Fibroblast of skin of back (primary cell): ENCODE measurements at places on chromosomes 12 and 14.

GRCh38 chr14:92952481-92953298, 29.7 kb downstream of the CHGA start:
- no peak for DNase-seq

GRCh38 chr12:111978545-111978944, 34.4 kb downstream of the TMEM116 start:
- no peak for DNase-seq

DNA sequence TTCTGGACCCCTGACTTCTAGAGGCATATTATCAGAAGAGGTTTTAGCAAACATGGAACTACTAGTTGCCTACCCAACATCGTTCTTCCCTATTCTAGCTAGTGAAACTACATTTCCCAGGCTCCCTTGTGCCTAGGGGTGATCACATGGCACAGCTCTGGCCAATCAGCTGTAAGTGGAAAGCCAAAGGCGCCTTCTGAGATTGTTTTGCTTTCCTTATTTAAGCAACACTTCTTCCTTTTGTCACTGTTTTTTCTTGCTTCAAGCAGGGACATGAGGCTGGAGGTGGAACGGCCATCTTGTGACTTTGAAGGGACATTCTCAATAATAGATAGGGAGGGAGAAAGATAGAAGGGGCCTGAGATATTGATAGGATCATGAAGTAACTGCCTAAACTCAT, 136.7 kb downstream of the ZNF664 start:
- peak; percentile 16 for DNase-seq

DNA sequence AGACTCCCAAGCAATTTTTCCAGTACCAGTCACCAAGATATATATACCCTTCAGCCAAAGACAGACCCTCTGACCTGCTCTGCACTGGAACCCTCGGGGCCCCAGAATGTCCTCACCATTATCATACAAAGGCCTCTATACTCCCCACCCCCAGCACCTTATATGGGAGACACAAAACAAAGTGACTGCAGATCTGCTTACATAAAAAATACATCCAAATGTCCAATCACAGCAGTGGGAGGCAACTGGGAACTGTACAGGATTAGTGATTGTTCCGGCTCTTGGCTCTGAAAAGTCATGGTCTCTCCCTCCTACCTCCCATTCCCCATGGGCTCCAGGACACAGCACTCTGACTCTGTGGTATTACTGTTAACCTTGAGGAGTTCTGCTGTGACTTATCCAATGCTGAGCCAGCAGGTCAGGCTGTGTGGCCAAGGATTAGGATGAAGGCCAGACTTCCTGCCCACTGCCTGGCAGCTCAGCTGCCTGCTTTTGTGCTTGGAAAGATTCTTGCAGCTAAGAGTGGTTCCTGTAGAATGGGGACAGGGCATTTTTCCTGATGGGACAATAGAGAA, 13.7 kb downstream of the OXA1L start:
- DNase-seq, result no peak

GRCh38 chr14:36855396-36855795, 193.7 kb downstream of the PAX9 start:
- no peak for DNase-seq

DNA sequence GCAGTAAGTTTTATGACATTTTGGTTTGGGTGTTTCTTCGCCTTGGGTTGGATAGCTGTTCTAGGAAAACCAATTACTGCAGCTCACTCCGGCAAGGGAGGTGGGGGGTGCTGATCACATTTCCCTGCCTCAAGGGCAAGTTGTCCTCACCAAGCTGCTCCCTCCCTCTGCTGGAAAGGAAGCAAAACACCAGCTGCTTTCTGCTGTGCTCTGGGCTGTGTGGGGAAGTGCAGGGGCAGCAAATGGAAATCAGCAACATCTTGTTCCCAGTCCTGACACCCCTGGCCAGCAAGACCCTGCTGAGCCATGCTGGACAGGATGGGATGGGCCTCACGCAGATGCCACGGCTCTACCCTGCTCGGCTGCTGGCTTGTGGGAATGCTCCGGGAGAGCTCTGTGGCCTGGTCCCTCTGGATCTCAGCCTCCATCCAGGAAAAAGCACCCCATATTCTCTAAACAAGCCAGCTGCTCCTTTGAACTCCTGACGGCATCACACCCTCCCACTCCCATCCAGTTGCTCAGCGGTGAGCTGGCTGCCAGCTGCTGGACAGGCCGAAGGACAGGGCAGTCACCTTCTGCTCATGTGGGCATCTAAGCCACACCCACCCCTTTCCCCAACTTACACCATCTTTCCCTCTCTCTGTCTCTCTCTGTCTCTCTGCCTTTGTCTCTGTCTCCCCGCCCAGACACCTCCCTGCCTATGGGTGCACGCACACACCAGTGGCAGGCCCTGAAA, 52.4 kb upstream of the EIF5 start:
- DNase-seq, result no peak

- DNase-seq, result no peak
Measured at GRCh38 chr14:32786886-32787285, 151.8 kb upstream of the NPAS3 start.

DNA sequence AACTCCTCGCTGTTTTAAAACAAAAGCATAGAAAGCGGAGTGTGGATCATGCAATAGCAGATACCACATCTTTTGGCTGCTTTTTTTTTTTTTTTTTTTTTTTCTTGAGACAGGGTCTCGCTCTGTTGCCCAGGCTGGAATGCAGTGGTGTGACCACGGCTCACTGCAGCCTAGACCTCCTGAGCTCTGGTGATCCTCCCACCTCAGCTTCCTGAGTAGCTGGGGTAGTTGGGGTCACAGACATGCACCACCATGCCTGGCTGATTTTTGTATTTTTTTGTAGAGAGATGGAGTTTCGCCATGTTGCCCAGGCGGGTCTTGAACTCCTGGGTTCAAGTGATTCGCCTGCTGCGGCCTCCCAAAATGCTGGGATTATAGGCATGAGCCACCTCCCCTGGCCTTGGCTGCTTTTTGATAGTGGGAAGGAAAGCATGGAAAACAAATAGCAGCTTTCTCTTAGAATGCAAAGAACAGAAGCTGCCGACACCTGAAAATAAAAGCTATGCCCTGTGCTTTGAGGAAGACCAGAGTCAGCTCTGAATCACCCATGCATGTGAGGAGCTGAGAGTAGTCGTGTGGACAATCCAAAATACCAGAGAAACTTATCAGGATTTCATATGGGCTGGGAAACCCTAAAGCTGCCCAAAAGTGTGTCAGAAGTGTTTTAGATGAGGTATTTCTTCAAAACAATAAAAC, 3.6 kb upstream of the ELK3 start:
- DNase-seq, result peak; percentile 23

- peak; percentile 75 for DNase-seq
Measured at GRCh38 chr12:77845831-77846230, 15.1 kb downstream of the NAV3 start.

- DNase-seq, result peak; percentile 38
Measured at GRCh38 chr14:62162998-62163589, 400.9 kb downstream of the SNAPC1 start.

- DNase-seq, result peak; percentile 57
Measured at GRCh38 chr14:83994020-83994419, 1535.9 kb upstream of the FLRT2 start.

DNA sequence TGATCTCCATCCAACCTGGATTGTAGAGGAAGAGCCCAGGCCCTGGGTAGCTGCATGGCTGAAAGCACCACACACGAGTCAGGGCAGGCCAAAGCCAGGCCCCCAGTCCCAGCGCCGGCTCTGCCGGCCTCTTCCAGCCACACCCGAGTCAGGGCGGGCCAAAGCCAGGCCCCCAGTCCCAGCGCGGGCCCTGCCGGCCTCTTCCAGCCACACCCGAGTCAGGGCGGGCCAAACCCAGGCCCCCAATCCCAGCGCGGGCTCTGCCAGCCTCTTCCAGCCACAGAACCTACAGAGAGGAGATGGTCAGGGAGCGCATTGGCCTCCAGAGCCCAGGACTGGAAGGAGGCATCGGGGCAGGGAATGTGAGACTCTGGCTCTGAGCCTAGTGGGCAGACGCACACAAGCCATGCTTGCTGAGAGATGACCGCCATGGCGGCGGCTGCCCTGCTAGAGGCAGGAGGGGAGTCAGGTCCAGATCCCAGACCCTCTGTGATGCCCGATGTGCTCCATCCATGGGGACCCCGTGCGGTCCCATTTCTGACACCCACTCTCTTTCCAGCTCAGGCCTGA, 30.2 kb downstream of the BEGAIN start:
- DNase-seq, result no peak

- DNase-seq, result peak; percentile 59
Measured at GRCh38 chr12:46825591-46826414, at the start of gene SLC38A4. SLC38A4 (minus strand) TSS chr12:46825997; CDS start chr12:46793071, 32,926 bp downstream.

- DNase-seq, result peak; percentile 42
Measured at GRCh38 chr12:57734591-57734990, 4.0 kb downstream of the AGAP2 start.

DNA sequence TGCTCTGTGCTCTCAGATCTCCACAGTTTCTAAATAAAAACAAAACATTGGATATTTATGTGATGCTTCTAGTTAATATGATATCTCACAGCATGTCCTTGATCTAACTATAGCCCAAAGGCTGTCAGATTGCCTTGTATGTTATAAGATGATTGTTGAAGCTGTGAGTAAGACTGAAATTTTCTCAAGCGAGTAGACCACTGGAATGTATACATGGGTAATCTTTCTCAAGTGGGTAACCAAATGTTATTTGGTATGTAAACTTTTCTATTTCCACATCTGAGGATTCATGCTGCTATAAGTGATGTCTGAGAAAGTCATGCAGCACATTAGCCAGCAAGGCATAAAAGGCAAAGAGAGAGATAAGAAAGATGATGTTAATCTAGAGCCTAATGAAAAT, 886.7 kb downstream of the NRXN3 start:
- peak; percentile 90 for DNase-seq

- DNase-seq, result no peak
Measured at GRCh38 chr12:114272071-114272470, 133.9 kb downstream of the TBX5 start.

DNA sequence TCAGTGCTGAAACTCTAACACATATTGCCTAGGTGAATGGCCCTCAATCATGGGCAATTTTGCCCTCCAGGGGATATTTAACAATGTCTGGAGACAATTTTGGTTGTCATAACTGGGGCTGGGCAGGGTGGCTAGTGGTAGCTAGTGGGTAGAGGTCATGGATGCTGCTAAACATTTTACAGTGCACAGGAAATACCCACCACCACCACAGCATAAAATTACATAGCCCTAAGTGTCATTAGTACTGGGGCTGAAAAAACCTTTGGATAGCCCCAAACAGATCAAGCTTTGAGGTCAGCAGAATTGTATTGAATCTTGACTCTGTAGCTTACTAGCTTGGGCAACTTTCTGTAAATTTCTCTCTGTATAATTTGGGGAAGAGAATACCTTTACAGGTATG, 758.0 kb downstream of the BCL11B start:
- DNase-seq, result no peak

- no peak for DNase-seq
Measured at GRCh38 chr14:105331575-105332349, 17.2 kb downstream of the PACS2 start.

DNA sequence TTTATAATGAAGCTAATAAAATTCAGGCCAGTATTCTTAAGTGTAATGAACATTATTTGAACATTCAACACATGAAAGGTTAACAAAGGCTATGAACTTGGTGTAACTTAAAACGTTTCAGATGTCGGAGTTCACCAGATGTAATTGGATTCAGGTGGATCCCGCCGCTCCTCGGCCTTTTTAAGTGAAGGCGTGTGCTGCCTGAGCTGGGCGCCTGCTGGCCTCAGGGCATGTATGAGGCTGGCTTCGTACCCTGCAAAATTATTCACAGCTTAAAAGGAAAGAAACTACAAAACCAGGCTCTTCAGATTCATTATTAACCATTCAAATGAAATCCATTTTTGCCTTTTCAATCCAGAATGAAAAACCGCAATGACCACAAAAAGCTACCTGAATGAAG, 69.9 kb downstream of the WIF1 start:
- DNase-seq, result no peak

DNA sequence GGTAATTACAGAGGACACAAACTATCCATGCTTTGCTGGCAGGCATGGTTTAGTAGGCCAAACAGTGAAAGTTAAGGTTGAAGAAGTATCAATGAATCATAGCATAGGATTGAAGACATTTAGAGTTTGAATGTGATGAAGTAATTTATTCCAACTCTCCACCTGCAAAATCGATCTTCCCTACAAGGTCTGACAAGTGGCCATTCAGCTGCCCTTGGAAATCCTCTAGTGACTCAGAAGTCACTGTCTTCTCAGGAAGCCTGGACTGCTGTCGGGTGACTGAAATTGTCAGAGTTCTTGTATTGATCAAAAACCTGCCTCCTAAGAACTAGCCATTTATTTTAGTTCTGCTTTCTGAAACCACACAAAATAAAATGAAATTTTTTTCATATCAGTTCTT, 17.7 kb upstream of the STXBP6 start:
- DNase-seq, result no peak

- DNase-seq, result no peak
Measured at GRCh38 chr14:70472253-70473159, 20.5 kb downstream of the ADAM21 start.

DNA sequence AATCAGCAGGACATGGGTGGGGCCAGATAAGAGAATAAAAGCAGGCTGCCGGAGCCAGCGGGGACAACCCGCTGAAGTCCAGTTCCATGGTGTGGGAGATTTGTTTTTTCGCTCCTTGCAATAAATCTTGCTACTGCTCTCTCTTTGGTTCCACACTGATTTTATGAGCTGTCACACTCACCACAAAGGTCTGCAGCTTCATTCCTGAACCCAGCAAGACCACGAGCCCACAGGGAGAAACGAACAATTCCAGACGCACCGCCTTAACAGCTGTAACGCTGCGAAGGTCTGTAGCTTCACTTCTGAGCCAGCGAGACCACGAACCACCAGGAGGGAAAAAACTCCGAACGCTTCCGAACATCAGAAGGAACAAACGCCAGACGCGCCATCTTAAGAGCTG, 2.8 kb upstream of the CNIH1 start:
- no peak for DNase-seq

DNA sequence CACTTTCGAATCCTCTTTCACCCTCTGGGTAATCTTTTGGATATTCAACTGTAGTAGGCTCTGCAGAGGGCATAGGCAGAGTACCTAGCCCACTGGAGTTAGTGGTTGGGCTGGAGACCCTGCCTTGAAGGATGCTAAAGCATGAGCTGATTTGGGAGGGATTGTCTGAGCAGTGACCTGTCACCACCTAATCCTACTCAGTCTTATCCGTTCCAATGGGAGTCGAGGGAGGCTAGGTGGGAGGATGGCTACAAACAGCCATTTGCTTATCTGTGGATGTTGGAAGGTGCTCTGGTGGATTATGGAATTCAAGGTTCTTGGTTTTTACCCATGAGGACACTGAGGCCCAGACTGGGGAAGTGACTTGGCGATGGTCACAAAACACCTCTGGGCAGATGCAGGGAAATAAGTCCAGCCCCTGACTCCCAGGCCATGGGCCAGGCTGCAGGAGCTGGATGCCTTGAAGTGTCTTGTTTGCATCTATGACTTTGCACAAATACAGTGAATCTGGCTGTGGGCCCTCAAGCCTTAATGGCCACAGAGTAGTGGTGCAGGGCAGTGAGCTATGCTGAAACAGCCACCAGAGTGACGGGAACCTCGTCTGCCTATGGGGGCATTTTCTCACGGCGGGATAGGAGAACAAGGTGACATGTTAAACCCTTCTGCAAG, 3.7 kb downstream of the KMT5A start:
- DNase-seq, result no peak
